ENCODE measurements at places on chromosomes 1 and 21. TPM values are rescaled to one million over a fixed set of nuclear protein-coding genes. Genes with fewer than 3 reads are reported as not detected.

- DNase-seq, result no peak
These were observed 448.0 kb downstream of the LRRIQ3 start for GRCh38 chr1:73749996-73750395.

DNA sequence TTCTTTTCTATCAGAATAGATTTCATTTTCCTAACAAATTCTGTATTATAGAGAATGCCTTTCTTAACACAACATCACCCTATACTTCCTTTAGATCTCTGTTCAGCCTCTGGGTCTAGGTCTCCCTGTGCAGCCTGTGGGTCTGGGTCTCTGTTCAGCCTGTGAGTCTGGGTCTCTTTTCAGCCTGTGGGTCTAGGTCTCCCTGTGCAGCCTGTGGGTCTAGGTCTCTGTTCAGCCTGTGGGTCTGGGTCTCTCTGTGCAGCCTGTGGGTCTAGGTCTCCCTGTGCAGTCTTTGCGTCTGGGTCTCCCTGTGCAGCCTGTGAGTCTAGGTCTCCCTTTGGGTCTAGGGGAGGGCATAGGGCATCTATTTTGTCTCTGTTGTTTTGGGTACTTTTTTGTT is 59.6 kb upstream of the DIP2A start:
- DNase-seq, result no peak

- no peak for DNase-seq
These were observed 155.4 kb downstream of the CASZ1 start for GRCh38 chr1:10640843-10641553.

- no peak for DNase-seq
These were observed 1.4 kb downstream of the TENT5B start for GRCh38 chr1:27011058-27011764.

DNA sequence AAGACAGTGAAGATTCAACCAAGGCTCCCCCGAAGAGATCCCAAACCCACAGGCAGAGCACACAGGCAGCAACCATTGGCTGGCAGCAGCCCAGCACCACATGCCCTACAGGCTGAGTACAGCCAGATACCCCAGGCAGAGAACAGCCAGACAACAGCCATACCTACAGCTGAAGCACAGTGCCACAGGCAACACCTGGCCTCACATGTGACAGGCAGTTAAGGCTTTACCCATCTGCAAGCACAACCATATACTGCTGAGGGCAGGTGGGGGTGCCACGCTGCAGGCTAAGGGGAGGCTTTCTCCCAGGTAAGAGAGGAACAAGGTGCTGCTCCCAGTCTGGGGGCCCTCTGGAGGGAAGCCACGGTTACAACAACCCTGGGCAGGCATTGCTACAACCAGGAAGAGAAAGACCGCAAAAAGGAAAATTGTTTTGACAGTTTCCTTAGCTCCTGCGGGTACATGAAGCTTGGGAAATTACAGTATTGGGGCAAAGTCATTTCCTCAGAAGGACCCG is 12.3 kb downstream of the CHIT1 start:
- no peak for DNase-seq

DNA sequence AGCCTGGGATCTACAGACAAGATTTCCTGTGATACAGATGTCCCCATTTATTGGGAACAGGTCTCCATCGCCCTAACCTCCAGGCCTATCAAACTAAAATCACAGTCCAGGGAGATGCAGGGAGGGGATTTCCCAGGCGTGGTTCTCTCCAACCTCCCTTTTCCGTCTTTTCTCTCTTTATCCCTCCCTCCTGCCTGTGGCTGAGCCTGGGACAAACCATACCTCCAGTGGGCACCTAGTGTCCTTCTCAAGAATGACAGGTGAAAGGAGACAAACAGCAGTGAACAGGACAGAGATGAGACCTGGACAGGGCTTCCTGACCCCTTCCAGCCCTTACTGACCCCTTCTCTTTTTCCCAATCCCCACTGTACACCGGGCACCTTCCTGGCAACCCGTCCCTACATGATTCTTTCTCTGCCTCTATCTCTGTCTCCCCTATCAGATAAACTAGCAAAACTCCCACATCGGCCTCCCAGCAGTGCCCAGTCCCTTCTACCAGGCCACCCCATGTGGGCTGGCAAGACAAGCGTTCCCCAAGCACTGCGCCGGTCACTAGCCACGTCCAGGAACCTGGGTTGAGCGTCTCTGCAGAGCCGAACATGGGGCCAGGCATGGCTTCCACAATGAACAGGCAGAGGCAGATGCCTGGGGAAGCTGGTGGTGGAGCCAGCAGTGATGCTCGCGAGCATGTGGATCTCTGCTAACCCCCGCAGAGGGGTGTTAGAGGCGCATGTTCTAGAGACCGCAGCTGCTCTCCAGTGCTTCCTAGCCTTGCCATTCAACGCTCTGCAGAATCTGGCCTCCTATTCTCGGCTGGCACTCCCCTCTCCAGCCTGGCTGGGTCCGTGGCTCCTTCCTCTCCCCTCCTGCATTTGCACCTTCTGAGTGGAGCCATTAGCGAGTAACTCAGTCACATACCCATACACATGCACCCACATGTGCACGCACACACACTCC is 54.7 kb downstream of the ELK4 start:
- DNase-seq, result no peak

- DNase-seq, result peak; percentile 42
These were observed 42.0 kb downstream of the ELK4 start for GRCh38 chr1:205589618-205590456.

DNA sequence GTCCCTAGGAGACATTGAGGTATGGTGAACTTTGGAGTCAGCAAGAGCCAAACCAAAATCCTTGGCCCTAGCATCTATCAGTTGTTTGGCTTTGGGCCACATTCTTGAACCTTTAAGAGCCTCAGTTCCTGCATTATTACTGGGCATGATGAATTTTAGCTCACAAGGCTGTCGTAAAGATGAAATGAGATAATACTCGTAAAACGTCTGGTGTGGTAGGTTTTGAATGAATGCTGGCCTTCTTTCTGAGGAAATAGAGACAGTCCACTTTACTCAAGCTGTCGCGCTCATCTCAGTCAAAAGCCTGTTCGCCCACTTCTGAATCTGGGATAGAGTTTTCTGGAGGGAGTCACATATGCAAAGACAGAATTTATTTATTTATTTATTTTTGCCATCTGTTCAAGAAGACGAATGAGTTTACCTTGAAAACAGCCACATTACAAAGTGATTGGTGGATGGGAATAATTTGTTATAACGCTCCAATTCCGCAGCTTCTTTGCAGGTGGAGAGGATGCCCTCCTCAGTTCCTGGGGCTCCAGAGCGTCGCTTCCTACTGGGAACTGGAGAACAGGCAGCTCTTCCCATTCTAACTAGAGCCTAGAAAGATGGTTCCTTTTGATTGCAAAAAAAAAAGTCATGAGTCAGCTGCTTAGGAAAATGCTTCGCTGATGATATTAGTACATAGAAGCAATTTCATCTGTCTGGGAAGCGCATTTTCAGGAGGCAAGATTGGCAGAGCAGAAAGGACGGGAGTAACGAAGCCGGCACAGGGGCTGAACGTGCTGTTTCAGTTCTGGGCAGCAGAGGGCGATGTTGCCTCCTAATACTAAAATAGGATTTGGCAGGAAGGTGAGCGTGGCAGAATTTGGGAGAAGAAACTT is 49.9 kb upstream of the CYP2J2 start:
- DNase-seq, result peak; percentile 61

GRCh38 chr1:38872401-38873026 is 634 bp downstream of the MYCBP start:
- DNase-seq, result peak; percentile 16

- DNase-seq, result no peak
These were observed 162.0 kb upstream of the SYT6 start for GRCh38 chr1:114315631-114316030.

DNA sequence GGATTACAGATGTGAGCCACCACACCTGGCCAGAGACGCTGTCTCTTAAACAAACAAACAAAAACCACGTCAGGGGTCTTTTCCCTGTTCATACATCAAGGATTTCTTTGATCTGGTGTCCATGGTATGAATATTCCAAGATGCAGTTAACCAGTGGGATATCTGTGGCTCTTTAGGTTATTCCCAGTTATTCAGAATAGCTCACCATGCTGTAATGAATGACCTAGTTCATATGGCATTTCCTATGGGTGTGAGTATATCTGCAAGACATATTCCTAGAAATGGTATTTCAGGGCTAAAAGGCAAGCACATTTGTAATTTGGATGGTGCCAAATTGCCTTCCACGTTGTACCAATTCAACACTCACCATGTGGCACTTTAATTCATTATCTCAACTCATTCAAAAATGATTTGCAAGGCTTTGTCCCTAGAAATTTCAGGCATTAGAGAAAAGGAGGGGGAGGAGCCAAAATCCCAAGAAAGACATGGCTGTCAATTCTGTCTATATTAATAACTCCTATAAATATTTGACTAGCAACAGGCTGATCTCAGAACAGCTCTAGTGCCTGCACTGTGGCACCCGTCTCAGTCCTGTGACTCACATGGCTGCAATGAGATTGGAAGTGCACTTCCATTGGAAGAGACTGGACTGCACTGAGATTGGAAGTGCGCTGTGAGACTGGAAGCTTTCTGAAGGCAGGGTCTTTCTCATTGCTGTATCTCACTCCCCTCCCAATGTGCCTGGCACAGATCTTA is 6.0 kb upstream of the STMN1 start:
- no peak for DNase-seq

- DNase-seq, result no peak
These were observed 49.4 kb downstream of the CAPN9 start for GRCh38 chr1:230796626-230797025.

DNA sequence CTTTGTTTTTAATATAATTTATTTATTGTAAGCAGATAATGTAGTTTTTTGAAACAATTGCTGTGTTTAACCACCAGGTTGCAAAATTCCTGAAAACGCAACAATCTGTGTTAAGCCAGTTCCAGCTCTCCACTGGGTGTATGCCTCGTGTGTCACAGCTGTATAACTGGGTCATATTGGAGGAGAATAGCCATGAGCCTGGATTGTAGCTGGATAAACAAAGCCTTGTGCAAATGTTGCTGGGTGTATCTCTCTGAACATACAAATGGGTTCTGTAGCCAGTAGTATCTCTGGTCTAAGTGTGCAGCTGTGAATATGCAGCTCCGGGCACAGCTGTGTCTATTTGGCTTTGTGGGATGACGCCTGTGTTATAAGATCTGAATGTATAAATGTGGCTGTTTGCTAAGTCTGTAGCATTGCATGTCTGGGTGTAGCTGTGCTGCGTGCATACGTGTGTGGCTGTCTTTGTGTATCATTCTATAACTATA is 2.8 kb downstream of the TCEA3 start:
- DNase-seq, result no peak

DNA sequence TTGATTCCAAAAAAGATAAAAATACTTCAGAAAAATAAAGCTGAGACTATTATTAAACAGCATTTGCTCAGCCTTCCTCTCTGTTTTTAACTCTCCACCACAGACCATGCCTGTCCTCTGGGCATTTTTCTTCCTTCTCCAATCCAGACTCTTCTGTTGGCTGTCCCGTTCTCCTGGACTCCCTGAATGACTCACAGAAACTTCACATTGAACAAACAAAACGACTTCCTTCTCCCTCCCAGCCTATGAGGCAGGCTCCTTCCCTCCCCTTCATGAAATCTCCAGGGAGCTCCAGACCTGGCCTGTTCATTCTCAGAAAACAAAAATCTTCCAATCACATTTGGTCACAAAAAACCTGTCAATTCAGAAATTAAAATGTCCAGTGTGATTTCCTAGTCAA is 421.3 kb downstream of the NPHP4 start:
- DNase-seq, result no peak

Gene VASH2
- 0.69 TPM for total RNA-seq

GRCh38 chr21:29351691-29352090 is 53.0 kb downstream of the BACH1 start:
- no peak for DNase-seq

Gene TACSTD2
- total RNA-seq, result not detected

Gene CAMK1G
- total RNA-seq, result not detected

Gene UBL4B
- not detected for total RNA-seq

DNA sequence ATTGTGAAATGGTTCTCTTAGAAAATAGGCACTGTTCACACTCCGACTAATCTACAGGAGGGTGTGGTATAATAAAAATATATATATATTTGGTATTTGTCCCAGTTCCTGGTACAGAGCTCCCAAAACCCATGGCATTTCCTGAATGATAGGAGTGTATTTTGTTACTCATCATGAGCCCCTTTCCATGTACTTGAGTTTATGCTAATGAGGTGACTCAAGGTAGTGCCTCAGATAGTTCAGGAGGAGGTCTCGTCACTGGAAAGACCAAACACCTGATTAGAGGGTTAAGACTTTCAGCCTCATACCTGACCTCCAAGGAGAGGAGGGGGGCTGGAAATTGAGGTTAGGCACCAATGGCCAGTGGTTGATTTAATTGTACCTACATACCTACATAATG is 57.9 kb downstream of the TTC3 start:
- DNase-seq, result no peak

DNA sequence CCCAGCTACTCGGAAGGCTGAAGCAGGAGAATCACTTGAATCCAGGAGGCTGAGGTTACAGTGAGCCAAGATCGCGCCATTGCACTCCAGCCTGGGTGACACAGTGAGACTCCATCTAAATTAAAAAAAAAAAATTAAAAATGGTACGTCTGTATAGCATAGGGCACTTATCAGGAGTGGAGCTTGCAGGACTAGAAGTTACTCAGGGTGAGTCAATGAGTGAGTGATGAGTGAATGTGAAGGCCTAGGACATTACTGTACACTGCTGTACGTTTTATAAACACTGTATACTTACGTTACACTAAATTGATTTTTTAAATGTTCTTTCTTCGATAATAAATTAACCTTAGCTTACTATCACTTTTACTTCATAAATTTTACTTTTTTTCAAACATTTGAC is 183.6 kb downstream of the NR5A2 start:
- DNase-seq, result no peak
